ENCODE measurements at places on chromosomes 1 and 21.

DNA sequence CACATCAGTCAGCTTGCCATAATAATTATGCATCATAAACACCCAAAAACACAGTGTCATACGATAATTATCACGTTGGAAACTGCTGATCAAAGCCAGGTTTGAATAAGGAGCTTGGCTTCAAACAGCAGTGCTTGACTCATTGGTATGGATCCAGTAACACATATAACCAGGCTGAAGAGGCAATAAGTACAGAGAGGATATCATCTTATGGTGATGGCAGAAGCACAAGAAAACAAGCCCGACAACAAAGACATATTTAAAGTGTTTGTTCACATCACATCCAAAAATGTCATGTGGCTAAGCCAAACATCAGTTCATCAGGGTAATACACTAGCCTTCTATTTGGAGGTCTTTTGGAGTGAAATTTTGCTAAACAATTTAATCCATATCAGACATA is 389.7 kb downstream of the NCAM2 start:
- no peak for DNase-seq

- no peak for DNase-seq
These were observed 21.6 kb downstream of the TCEA3 start for GRCh38 chr1:23403038-23403336.

GRCh38 chr21:29893687-29894086 is 46.1 kb downstream of the GRIK1 start:
- DNase-seq, result no peak

- DNase-seq, result no peak
These were observed 12.8 kb upstream of the XCL2 start for GRCh38 chr1:168556647-168557046.

- no peak for DNase-seq
These were observed 13.4 kb downstream of the SPOCD1 start for GRCh38 chr1:31802190-31803150.

- DNase-seq, result no peak
These were observed at the start of gene CTSE for GRCh38 chr1:206023695-206024094. TSS of gene CTSE (minus strand) at chr1:206023895. CDS start at chr1:206023791, 104 bp downstream.

DNA sequence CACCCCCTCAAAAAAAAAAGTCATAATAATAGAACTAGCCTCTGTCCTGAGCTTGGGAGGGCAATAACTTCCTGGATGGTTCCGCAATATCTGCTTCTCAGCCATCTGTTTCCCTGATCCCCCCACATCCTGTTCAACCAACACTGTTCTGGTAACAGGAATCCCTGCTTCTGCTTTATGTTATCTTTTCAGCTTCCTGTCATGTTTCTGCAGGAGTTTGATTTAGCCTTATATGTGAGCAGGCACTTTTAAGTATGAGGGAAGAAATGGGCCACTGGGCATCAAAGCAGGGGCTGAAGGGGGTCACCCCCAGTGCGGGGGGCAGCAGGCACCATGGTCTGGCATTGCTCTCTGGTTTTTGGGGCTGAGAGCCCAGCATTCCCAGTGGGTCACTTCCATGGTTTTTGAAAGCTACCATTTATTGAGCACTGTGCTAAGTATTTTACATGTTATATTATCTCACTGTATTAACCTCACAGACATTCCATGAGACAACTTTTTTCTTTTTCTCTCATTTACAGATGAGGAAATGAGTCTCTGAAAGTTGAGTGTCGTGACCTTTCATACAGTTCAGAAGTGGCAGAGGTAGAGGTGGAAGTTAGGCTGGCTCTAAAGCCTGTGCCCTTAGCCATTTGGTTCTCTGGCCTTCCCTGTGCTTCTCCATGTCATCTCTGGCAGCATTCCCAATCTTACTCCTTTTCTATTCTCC is 61.9 kb downstream of the DNTTIP2 start:
- no peak for DNase-seq

GRCh38 chr1:104125266-104125665 is 375.6 kb downstream of the AMY1C start:
- DNase-seq, result no peak

DNA sequence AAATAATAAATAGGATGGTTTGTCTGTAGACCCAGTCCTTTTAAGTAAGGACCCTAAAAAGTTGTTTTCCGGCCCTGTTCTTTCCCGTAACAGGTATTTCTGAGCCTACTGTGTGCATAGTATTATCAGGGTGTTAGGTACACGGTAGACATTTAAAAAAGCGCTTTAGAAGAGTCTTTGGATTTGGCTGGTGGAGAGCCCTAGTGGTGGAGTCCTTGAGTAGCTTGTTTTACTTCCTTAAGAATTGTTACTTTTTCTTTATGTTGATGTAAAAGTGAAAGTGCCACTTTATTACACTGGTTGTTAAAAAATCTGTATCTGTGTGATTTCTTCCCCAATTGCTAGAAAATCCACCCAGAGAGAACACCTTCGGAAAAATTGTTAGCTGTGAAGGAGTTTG is 36.8 kb downstream of the SMYD2 start:
- DNase-seq, result no peak

DNA sequence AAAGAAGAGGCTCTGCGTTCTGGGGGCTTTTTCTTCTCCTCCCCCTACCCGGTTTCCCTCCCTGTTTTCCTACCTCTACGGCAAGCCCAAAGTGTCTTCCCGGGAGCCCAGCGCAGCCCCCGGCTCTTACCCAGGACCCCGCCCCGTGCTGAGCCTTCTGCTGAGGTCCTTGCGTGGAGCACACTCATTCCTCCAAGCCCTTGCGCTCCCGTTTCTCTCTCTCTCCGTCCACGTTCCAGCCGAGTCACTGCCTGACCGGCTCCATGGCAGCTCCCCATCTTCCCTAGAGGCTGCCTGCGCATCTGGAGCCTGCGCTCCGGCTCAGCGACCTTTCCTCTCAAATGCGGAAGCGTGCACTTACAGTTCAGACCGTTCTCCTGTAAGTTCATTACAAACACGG is 24.9 kb upstream of the PDXK start:
- DNase-seq, result no peak

GRCh38 chr1:56399795-56400194 is 179.6 kb downstream of the PLPP3 start:
- no peak for DNase-seq

DNA sequence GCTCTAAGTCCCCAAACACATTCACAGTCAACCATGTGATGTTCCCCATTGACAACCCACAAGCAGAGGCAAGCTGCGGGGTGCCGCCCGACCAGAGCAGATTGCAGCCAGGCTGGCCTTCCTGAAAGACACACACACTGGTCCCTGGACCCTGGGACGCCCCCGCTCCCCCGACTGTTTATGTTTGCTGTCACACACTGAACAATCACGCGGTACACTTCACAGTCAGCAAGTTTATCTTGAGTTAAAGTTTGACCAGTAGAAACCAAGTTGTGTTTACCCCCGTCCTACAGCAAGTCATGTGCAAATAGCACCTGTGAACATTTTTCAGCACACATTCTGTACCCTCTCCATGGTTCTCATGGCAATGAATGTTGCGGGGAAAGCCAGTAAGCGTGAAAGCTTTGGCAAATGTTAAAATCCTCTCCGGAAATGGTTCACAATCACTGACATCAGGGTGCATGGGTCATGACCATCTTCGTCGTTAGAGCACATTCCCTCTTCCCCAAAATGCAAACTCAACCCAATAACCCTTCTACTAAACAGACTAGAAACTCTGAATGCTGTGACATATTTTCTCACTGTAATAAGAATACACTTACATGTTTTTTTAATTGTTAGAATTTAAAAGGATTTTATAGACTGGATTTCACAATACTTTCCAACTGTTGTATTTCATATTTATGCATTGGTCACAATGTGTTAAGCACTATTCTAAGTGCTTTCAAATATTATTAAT is 33.3 kb upstream of the IRF2BP2 start:
- DNase-seq, result no peak

DNA sequence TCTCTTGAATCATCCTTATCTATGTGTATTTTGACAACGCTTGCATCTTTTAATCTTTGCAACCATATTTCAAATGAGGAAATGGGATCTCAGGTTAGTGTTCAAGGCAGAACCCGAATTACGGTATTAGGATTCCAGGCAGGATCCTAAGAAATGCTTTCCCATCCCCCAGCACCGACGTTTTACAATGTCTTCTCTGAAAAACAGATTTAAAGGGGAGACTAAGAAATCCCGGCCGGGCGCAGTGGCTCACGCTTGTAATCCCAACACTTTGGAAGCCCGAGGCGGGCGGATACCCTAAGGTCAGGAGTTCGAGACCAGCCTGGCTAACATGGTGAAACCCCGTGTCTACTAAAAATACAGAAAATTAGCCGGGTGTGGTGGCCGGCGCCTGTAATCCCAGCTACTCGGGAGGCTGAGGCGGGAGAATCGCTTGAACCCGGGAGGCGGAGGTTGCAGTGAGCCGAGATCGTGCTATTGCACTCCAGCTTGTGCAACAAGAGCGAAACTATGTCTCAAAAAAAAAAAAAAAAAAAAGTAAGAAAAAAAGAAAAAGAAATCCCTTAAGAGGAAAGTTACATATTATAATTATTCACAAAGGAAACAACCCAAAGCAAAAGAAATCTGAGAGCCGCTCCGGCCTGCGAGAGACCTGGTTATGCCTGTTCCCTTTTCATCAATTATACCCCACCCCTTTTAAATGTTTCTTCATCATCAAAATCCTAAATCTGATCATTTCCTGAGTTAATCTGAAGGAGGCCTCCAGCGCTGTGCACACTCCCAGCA is 801 bp upstream of the GORAB start:
- no peak for DNase-seq

- no peak for DNase-seq
These were observed 862.6 kb downstream of the USP25 start for GRCh38 chr21:16592381-16592780.

DNA sequence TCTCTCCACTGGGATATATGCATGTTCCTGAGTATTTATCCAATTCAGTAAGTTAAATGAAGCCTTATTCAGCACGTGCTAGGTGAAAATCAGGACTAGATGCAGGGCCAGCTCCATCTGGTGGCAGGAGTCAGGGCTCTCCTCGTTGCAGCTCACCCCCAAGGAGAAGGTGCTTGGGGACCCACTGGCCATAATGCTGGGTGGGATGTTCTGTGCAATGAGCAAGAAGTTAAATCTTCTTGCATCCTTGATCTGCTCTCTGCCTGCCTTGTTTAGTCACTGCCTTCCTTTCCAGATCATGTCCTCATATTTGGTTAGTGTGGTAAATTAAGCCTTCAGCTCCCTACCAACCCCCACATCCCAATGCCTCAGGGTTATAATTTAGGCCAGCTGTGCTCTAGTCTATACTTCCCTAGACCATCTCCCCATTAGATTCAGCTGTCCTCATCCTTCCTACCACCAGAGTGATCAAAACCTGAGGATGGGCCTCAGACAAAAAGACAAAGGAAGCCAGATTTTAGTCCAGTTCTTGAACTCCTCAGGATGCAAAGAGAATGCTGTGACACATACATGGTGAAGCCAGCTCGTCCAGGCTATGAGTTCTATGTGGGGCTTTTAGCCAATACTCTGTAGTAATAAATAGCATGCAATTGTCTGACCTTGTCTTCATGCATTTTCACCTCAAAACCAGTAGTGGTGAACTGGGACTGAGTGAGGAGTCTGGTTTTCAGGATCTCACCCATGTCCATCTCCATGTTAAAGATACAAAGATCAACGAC is 55.9 kb downstream of the SEC16B start:
- no peak for DNase-seq

- no peak for DNase-seq
These were observed 36.2 kb downstream of the BACH1 start for GRCh38 chr21:29334717-29335428.

GRCh38 chr1:6612641-6613360 is 730 bp upstream of the PHF13 start:
- peak; percentile 65 for DNase-seq

DNA sequence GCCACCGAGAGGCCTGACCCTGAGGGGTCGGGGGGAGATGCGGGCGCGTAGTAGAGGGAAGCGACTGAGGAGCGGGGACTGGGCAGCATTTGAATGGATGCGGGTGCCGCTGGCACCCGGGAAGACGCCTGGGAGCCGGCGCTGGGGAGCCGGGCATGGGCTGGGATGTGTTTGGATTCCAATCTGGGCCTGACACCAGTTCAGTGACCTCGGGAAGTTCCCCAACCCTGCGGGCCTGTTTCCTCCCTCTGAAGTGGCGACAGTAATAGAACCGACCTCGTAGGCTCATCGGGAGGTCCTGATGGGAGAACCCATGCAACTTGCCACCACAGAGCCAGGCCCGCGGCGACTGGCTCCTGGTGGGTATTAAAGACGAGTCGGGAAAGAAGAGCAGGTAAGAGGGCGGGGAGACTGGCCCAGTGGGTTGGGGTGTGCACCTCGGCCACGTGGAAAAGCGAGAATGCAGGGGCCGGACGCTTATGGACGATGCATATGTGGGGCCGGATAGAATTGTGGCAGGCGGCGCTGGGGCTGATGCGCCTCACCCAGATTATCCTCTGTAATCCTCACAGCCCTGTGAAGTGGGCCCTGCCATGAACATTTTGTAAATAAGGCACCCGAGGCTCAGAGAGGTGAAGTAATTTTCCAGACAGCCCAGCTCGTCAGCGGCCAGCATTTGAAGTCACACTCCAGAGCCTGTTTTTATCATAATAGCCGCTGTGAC is 105.8 kb downstream of the SLC16A1 start:
- no peak for DNase-seq
